NCI-H226 (cell line): ENCODE measurements at places on chromosomes 5 and 9.

GRCh38 chr5:82168294-82168693 is 109.9 kb downstream of the RPS23 start:
- peak; percentile 11 for DNase-seq

- DNase-seq: no peak
Measured at GRCh38 chr9:35726931-35727330, 5.1 kb downstream of the TLN1 start.

- no peak for DNase-seq
Measured at GRCh38 chr5:168118042-168118668, 173.3 kb upstream of the WWC1 start.

- no peak for DNase-seq
Measured at GRCh38 chr5:136981936-136982335, 517.2 kb downstream of the SPOCK1 start.
